Stimulated activated CD8-positive, alpha-beta memory T cell treated with anti-CD3 and anti-CD28 coated beads, Interleukin-4, amount 100 ng/mL, for 1 hour (primary cell): ENCODE measurements at places on chromosomes 3 and 15.

DNA sequence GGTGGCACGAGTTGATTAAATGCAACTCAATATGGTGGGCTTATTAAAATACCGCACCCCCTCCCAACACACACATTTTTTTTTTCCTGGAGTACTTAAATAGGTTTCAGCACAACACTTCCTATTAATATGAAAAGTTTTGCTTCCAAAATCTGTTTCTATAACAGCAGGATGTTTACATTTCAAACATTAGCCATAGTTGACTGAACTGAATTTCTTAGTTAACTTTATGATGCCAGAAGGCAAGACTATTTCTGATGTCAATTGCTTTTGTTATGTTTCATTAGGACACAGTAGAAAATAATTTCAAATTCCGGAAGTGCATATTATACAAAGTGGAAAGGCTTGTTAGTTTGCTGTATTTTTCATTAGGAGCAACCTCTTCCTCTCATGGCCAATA is 104.7 kb downstream of the UACA start:
- no peak for DNase-seq

DNA sequence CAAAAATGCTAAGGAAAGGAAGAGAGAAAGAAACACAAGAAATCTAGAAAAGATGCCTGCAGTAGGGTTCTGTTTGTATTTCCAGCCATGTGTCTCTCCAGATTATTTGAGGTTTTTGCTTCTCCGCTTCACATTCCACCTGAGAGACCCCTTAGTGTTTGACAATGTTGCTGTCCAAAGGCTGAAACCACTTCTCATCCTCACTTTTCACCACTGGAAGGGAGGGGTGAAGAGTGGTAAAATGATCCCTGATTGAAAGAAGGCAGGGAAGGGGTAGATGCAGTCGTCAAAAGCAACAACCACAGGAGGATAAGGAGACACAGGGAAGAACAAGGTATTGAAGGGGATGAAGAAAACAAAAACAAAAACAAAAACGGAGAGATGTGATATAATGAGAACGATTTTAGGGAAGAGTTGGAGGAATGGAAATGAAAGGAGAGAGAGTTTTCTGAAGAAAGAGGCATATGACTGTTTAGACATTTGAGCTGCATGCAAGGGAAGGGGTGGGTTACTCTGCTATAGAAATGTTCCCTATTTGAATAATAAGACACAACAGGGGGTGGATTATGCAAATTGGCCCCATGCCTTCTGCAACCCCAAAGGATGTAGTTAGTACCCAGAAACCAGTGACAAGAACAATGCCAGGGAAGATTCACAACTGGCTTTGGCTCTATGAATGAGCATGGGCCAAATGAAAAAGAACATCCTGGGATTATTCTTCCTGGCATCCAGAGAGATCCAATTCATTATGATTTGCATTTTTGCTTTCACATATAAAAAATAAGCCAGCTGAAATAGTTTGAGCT is 235.9 kb downstream of the GAP43 start:
- no peak for DNase-seq

DNA sequence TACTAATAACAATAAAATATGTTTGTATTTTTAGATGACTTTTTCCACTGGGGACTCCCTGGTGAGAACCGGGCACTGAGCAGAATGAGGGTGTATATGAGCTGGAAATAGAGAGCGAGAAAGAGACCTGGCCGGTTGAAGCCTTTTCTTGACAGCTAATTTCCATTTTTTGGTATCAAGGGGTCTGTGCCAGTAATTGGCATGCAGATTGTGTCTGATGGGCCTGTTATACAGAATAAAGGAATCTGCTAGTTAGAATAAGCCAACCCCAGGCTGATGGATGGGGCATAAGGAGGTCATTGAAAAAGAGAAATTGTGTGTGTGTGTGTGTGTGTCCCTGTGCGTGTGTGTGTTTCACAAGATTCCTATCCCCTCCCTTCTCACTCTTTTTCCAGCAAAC is 83.9 kb downstream of the IL20RB start:
- no peak for DNase-seq

- DNase-seq, result no peak
These were observed 12.7 kb downstream of the OXTR start for GRCh38 chr3:8756671-8757070.

DNA sequence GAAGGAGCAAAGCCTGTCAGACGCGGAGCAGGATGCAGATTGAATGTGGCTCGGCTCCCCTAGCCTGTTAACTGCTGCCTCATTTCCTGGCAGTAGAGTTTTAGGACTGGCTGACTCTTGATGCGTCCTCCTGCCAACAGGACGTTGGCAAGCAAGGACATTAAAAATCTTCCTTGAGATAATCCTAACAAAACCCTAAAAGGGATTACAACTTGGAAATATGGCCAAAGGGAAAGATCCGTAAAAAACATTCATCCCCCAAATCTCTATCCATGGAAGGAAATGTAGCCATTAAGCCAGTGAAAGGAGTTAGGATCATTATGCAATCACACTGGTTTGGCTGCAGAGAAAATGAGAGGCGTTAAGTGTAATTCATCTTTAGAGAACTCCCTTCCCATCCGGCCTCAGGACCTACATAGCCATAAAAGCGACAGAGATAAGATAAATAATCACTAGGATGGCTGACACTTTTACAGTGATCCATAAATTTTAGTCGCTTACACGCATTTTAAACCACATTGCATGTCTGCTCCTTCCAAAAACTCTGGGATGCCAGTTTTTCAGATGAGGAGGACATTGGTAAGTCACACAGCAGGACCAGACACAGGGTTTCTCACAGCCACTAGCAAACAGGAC is 44.5 kb upstream of the C3orf80 start:
- DNase-seq, result no peak

DNA sequence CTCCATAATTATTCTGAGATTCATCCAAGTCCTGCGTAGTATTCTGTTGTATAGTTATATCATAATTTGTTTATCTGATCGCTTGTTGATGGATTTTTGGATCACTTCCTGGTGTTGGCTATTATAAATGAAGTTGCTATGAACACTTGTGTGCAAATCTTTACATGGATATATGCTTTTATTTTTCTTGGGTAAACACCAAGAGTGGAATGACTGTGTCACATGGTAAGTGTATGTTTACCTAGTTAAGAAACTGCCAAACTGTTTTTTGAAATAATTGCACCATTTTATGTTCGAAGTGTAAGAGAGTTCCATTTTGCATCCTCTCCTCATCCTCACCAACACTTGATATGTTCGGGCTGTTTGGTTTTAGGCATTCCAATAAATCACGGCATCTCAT is 360.4 kb upstream of the FRG2C start:
- DNase-seq, result no peak

DNA sequence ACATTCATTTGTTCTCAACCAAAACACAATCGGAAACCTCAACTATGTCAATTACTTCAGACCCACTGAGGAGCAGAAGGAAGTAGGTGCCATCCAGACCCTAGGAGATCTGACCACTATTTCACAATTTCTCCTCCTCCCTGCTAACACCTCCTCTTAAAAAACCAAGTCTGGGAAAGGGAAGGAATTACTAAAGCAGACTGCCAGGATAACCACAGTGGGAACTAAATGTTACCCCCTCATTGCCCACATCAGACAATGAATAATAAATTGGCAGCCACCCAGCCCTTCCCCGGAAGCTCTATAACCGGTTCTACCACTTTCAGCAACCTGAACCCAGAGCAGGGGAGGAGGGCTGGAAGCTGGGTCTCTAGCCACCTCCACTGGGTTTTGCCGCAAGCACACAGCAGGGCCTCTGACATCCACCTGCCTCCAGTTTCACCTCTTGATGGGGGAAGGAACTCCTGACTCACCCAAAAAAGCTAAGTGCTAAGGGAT is 17.6 kb downstream of the C15orf62 start:
- no peak for DNase-seq

GRCh38 chr3:6781092-6781491 is 79.8 kb upstream of the GRM7 start:
- no peak for DNase-seq

GRCh38 chr15:73483053-73483452 is 40.1 kb downstream of the REC114 start:
- no peak for DNase-seq

DNA sequence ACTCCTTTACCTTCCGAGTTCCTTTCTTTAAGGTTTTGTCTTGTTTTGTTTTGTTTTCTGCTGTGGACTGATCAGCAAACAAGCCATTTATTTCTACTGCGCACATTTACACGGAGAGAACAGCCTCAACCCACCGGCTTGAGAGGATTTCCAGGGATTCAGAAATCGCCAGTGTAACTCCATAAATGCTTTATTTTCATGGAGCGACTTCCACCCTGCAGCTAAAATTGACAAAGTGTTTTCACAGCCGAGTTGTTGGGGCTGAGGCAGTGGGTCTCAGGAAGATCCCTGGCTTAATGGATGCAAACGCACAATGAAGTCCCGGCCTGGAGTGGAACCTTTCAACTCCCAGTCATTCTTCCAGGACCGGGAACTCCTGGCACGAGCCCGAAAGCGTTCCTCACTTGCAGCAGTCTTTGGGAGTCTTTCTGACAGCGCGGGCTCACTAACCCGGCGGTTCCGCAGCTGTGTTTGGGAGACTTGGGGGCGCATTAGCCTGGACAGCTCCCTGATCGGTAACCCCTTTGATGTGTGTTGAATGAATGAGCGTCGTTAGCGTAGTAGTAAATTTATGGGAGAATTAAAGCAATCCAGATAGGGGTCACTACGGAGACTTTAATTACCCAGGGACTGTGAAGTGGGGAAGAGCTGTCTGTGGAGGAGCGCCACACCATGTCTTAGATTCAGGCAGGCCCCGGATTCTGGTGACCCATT is 785 bp upstream of the MYRIP start:
- DNase-seq, result no peak

DNA sequence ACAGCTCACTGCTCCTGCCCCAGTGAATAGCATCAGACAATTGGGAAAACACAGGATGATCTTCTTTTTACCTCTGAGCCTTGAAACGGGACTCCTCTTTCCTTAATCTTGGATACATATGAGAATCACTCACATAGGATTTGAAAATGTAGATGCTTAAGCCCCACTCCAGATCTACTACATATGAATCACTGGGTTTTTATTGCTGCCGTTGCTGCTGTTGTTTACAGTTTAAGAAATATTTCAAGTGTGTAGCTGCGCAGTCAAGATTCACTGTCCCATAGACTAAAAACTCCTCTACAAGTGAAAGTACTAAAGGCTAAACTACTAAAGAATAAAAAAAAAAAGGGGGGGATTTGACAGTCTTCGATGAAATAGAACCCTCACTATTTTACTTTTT is 765.9 kb downstream of the NTRK3 start:
- DNase-seq, result no peak

DNA sequence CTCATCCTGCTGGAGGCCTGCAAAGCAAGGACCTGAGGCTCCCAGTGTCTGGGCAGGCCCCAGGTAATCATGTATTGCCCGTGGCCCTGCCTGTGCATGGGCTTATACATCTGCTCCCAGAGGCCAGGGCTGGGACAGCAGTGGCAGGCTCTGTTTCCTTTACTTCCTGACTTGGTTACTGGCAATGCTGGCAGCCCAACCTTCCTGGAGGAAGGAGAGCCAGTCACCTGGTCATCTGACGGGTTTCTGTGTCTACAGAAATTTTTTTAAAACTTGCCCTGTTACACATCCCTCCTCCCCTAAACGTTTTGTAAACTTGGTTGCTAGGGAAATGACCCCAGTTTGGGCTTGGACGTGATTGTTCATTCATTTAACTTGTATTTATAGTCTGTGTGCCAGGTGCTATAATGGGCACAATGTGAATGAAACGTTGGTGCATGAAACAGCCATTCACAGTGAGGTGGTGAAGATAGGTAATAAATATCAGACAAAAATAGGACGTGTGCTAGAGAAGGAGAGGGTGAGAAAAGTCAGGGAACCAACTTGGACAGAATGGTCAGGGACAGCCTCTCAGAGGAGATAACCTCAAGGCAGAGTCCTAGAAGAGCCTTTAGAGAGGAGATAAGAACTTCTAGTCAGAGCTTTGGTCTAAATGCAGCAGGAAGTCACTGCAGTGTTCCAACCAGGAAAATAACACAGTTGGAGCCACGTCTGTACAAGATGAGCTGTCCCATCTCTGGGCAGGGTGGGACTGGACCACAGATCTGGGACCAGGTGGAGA is 14.1 kb downstream of the TEX264 start:
- DNase-seq, result no peak

DNA sequence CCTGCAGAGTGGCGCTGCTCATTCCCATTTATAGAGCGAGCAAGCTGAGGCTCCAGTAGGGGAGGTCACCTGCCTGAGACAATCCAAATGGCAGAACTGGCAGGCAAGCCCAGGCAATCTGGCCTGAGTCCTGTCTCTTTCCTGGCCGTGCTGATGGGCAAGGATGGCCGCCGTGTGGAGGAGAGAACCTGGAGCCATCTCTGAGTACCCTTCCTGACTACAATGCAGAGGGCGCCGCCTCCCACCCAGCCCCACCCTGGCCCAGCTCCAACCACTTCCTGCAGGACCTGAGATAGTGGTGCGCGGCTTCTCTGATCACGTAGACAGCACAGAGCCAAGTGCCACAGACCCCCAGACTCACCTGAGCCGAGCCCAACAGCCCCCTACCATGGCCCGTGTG is 7.0 kb downstream of the TLR9 start:
- DNase-seq, result no peak

- DNase-seq, result no peak
These were observed 5.3 kb downstream of the CCDC80 start for GRCh38 chr3:112635674-112636073.

GRCh38 chr3:9165421-9165820 is 84.0 kb downstream of the SRGAP3 start:
- DNase-seq, result no peak

GRCh38 chr15:60130398-60130797 is 126.3 kb downstream of the FOXB1 start:
- no peak for DNase-seq

- DNase-seq, result no peak
These were observed 17.7 kb downstream of the TICRR start for GRCh38 chr15:89593018-89593417.

GRCh38 chr3:4511491-4512262 is 18.5 kb downstream of the ITPR1 start:
- no peak for DNase-seq

GRCh38 chr3:32619395-32619794 is 48.7 kb upstream of the DYNC1LI1 start:
- no peak for DNase-seq

DNA sequence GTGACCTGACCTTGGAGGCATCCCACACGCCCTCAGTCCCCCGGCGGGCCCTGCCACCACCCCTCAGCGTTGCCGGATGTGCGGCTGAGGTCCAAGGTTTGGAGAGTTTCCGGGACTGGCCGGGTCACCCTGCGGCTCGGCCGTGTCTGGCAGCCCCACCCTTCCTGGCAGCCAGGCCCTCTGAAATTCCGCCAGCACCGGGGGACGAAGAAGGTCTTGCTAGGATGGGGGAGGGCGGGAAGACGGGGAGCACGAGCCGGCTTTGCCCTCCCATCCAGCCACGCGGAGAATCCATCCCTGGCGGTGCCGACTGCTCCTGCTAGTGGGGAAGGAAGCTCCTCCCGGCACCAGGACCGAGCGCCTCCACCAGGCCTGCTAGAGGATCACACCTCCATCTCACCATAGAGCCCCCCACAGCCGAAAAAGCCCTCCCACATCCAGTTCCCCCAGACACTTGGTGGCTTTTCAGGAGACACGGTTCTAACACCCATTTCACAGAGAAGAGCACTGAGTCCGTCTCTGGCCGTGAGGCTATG is 81.5 kb downstream of the CPN2 start:
- no peak for DNase-seq
